ENCODE measurements at places on chromosomes 2 and 18. TPM values are rescaled to one million over a fixed set of nuclear protein-coding genes. Genes with fewer than 3 reads are reported as not detected.

FOXI3 gene
- total RNA-seq: not detected

DNAH7 gene
- 0.30 TPM for total RNA-seq

CACNB4 gene
- 1.2 TPM for total RNA-seq

LCT gene
- total RNA-seq: not detected

MC4R gene
- not detected for total RNA-seq

FBXO48 gene
- 0.37 TPM for total RNA-seq

DLX1 gene
- 0.55 TPM for total RNA-seq

STRN gene
- total RNA-seq: 24.8 TPM

MOCOS gene
- total RNA-seq: 11.3 TPM

KLHL41 gene
- total RNA-seq: 0.30 TPM

DLGAP1 gene
- not detected for total RNA-seq

PARD3B gene
- 13.0 TPM for total RNA-seq

Measured in smooth muscle cell of the umbilical artery (primary cell).